Activated CD4-positive, alpha-beta memory T cell treated with anti-CD3 and anti-CD28 coated beads for 36 hours (primary cell): ENCODE measurements at places on chromosomes 2 and 18. TPM values are rescaled to one million over a fixed set of nuclear protein-coding genes. Genes with fewer than 3 reads are reported as not detected.
A peak's percentile ranks its signal among the peaks of the same experiment; 100 is the strongest.

- no peak for DNase-seq
These were observed 8.8 kb downstream of the PRLH start for GRCh38 chr2:237574894-237575868.

DNA sequence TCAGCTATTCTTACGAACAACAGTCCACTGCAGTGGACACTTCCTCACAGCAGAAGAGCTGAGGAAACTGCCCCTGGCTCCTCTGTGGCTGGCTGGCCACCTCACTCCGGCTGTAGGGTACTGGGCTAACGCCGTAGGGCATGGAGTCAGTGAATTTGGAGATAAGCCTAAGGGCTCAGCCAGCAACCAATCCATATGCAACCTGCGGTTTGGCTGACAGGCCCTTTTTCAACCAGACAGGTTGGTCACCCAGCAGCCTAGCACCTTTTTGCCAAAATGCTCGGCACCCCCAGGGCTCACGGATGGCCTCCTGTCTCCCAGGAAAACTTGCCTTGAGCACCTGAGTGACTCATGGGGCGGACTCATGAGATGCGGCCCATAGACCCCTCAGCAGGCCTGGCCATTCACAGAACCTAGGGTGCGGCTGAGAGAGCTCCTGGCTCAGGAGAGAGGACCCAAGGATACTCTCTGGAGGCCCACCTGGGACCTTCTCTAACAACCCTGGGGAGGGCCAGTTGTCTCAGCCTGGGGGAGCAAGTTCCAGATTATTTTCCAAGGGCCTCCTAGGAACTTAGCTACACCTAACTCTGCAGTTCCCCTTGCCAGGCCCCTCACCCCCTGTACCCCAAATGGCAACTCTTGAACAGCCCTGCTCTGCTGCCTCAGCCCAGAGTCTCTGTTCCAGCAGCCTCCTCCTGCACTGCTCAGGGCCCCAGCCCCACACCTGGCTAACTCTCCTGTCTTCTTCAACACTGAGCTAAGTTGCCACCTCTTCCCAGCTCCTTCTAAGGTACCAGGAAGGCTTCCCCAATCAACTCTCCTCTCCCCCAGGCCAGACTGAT, 252.1 kb downstream of the CYP26B1 start:
- no peak for DNase-seq

DNA sequence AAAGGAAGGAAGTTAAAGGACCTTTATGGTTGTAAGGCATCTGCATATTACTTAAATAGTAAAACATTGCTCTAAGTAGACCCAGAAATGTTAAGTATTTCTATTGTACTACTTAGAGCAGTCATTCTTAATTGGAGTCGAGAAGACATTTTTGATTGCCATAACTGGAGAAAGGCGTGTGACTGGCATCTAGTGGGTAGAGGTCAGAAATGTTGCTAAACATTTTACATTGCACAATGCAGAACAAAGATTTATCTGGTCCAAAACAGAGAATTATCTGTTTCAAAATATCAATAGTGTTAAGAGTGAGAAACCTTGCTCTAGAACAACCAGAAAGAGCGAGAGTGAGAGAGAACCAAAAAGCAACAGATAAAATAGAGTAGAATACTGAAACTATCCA, 23.3 kb upstream of the ROCK1 start:
- DNase-seq, result peak; percentile 27

AQP12A gene
- not detected for total RNA-seq

DNA sequence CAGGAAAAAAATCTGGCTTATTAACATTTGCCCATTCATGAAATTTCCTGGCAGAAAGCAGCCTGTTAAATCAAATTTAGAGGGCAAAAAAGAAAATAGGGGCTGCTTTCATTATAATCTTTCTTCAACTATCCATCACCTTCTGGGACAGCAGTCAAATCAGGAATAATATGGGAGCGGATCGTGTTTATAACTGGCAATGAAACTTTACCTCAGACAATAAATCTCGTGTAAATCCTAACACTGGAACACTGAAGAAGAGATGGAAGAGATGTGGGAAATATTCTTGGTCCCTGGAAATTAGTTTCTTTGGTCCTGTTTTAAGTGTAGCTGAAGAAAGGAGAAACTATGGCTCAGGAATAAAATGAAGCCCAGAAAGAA, 77.5 kb upstream of the SERTAD2 start:
- no peak for DNase-seq

DNA sequence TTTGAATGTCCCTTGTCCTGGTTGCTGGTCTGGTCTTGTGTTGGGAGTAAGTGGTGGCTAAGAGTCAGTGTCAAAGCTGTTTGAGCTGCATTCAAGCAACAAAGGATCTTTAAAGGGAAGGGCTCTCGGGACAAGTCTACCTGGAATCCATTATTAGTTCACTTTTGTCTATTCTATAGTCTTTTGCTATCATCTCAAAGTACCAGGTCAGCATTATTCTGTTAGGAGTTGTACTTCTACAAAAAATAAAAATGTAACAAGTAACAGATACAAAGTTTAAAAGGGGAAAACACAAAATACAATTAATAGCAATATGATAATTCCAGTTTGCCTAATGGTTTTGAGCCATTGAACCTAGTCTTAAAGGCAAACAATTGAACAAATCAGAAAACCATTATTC, 317.9 kb downstream of the ZNF516 start:
- DNase-seq, result no peak

C2orf78 gene
- not detected for total RNA-seq

CGREF1 gene
- 2.9 TPM for total RNA-seq

DNA sequence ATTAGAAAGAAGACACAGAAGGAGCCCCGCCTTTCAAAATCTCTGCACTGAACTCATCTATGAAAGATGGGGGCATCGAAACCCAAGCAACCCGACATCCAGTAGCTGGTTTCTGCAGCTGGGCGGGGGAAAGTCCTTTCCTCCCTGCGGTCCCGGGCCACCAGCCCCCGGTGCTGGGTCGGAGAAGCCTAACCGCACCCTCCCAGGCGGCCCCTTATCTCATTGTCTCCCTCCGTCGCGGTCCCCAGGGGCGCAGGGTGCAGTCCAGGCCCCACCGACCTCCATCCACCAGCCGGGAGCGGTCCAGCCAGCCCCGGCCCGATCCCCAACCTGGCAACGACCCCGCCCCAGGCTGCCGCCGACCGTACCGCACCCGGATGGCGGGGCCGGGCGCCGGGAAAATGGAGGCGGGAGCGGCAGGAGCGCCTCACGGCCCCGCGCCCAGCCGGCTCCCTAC, 452 bp downstream of the RAPH1 start:
- DNase-seq, result peak; percentile 54

TEKT4 gene
- total RNA-seq, result not detected

TFPI gene
- not detected for total RNA-seq

- DNase-seq, result peak; percentile 77
These were observed 8.4 kb downstream of the NCAPH start for GRCh38 chr2:96344011-96344410.

DNA sequence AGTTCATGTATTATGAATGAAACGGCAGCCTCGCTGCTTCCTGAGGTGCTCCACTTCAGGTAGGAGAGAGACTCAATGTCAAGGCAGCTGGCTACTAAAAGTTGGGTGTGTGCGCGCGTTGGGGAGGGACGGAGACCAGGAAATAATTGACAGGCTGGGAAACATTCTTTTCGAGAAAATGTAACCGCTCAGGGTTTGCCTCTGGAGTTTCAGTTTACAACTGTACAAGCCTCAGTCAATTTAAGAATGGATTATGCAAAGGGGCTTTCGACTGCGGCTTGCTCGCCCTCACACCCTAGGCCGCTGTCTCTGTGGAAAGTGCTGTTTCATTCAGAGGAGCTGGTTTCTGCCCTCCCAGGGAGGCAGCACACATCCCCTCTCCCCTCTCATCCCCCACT, 4.4 kb upstream of the SPRED2 start:
- peak; percentile 80 for DNase-seq

DNA sequence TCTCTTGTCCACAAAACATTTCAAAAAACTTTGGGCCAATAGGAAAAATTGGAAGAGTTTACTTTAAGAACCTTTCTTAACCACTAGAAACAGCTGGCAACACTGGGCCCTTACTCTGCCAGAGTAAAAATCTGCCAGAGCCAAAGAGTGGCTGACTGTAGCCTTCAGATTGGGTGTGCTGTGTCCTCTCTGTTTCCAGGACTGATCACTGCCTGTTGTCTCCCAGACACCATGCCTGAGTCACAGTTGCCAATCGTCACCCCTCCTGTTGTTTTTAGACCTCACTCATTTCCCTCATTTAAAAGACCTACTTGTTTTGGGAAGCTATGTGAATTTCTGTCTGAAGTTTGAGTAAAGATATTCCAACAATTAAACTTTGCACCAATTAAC, 159.1 kb downstream of the PPP1R1C start:
- no peak for DNase-seq

GRCh38 chr2:149928011-149928410, 340.4 kb upstream of the MMADHC start:
- DNase-seq, result no peak

RND3 gene
- not detected for total RNA-seq

- DNase-seq, result no peak
These were observed 17.4 kb downstream of the RTTN start for GRCh38 chr18:70188113-70188512.

DNA sequence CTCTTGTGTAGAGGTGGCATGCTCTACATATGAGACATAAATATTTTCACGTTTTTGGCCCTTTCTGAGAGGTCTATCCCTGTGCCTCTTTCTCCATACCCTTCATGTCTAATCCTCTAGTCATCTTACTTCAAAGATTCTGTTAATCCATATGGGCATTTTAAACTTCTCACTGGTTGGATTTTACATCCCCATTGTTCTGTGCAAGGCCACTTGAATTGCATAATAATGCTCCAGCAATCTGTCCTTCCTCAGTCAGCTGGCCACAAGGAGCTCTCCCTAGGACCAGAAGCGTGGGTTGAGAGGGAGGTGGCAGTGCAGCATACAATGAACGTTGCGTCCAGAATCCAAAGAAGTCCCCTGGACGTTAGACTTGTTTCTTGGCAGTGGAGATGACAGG, 58.2 kb downstream of the TDRD15 start:
- DNase-seq, result no peak

- no peak for DNase-seq
These were observed 219.9 kb downstream of the TMX3 start for GRCh38 chr18:68494802-68495581.

DNA sequence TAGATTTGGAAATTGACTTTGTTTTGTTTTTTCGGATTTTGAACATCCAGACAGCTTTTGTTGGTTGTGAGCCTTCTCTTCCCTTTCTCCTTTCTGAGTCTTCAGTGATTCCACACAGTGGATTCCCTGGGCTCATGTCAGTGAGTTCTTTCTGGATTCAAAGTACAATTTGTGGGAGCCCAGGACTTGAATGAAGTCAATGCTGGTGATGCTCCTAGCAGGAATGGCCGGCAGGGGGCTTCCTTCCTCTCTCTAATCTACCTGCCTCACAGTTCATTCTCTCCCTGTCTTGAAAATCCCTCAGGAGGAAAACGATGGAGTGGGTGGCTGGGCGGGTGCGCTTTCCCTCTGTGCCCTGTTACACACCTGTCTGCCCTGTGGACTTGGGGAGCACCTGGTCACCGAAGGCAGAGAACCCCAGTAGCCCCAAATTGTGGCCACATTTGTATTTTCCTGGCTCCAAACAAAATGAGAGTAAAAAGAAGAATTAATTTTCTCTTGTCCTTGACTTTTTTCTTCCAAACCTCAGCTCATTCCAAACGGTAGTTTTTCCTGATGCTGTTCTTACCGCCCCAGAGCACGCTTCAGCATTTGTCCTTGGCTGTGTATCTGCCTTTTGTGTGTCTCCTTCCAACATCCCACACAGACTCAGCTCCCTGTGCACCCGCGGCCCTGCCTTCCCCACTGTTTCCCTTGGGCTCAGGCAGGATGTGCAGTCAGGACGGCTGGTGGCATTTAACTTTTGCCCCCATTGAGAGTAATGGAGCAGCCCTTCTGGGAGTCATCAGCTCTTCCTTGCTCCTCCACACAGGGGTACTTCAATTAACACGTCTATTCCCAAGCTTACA, 86.6 kb downstream of the MARCO start:
- no peak for DNase-seq

DNA sequence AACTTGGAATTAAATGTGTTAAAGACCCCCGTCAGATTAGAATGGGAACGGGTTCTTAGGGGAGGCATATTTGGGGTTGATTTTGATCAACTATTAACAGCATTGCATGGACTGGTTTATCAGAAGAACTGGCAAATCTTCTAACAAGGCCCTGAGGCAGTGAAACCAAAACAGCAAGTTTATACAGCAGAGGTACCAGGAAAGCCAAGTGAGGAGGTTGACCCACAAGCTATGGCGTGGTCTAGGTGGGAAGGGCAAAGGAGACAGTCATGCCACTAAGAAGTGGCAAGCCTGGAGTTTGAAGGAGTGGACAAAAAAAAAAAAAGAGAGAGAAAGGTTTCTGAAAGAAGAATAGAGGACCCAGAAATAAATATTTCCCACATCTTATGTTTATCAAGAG, 187.0 kb downstream of the MREG start:
- DNase-seq, result no peak

SATB2 gene
- 0.17 TPM for total RNA-seq

DNA sequence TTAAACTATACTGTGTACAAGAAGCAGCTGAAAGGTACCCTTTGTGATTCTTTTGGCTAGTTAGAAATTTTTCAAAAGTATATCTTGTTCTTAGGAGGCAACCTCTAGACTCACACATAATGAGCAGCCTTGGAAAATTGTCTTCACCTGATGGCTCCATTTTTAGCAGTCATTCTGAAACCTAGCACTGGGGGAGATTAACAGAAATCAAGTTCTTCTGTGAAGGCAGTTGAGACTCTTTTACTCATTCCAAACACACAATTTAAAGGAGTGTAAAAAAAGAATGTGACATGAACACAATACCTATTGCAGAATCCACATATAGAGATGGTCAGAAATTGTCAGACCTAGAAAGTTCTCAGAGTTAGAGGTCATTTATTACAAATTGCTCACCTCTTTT, 197.7 kb downstream of the UBE2E3 start:
- DNase-seq, result no peak

DNA sequence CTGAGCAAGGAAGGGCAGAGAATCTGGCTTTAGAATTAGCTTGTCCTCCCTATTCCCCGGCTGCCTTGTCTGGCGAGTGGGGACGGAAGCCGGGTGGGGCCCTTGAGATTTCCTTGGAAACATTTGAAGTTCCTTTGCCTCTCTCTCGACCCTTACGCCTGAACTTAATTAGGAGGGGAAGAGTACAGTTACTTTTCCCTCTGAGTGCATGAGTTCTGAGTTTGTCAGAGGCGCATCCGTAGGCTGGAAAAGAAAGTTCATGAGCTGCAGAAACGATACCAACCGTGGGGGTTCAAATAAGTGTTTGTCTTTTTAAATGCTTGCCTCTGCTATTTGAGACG, 468 bp downstream of the PIKFYVE start:
- DNase-seq, result no peak

GRCh38 chr2:240392084-240392947, 43.1 kb upstream of the GPC1 start:
- no peak for DNase-seq

CCDC141 gene
- 0.93 TPM for total RNA-seq
